ENCODE measurements at places on chromosomes 3 and 15.

GRCh38 chr3:143084856-143085731 is 34.5 kb upstream of the CHST2 start:
- DNase-seq, result no peak

DNA sequence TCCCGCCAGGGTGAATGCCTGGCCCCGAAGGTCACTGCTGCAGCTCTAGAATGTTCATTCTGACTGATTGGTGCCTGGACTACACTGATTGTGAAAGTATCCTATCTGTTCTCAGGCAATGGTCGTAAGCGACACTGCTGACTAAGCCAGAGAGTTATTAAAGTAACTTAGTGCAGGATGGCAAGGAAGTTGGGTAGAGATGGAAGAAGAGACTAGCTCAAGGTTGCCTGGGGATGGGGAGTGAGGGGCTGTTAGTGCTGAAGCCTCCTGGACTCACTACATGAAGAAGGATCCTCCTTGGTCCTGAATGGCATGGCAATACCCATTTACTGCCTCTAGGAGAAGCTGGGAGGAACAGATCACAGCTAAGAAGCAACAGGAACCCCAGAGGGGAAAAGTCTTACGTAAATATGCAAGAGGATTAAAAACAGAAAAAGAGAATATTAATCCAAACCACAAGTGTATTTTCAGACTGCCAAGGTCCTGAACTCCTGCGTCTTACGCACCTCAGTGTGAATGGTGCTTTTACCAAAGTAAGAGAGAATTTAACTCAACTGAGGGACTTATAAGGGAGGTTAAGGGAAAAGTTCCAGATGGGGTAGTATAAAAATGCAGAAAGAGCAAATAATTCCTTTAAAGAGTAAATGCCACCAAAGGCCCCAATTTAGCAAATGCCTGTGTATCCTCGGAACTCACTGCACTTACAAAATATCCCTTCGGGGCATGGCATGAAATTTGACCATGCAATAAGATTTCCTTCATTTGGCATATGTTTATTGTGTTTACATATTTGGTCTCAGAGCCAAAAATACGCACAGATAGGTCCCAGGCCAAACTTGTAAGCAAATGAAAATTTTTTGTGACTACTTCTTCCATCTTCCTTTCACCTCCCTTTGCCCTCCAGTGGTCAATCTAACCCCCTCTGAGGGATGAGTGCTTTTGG is 64.0 kb upstream of the DGKG start:
- no peak for DNase-seq

GRCh38 chr3:134799393-134799792 is 4.3 kb downstream of the EPHB1 start:
- no peak for DNase-seq

GRCh38 chr3:150609988-150610387 is 6.9 kb downstream of the SELENOT start:
- no peak for DNase-seq

DNA sequence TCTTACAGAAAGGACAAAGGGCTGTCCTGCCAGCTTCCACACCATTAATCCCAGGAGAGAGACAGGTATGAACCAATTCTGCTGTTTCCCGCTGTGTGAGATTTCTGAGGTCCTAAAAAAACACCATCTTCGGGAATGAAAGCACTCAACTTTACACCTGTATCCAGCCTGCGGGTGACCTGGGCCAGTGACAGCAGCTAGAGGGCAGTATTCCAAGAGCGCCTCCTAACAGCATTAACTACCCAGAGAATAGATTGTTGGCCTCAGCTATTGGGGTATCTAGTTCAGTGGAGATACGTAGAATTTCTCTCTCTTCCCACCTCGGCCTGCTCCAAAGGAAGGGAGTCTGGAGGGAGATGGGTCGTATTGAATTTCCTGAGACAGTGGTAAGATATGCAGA is 55.1 kb downstream of the WDR76 start:
- DNase-seq, result no peak

- DNase-seq, result no peak
Measured at GRCh38 chr3:111669926-111670630, 74.9 kb upstream of the ZBED2 start.

GRCh38 chr15:88174571-88174970 is 82.0 kb downstream of the NTRK3 start:
- DNase-seq, result no peak

DNA sequence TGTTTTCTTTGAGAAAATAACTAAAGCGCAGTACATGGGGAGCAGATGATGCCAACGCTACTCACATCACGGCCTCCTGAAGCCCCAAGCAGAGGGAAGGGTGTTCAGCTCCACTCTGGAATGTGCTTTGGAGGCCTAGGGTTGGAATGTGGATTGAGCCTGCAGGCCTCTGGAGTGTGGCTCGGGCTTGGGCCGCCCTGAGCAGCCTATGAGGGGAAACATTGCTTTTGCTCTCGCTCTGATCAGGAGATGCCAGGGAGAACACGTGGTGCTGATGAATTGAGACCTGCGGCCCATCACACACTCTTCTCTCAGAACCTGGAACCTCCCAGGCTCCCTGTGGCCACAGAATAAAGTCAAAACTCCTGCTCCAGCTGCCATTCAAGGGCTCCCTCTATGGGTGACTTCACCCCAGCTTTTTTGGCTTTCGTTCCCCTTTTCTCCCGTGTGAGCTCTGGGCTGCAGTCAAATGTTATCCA is 23.3 kb downstream of the CCDC13 start:
- DNase-seq, result no peak

GRCh38 chr3:112005091-112005672 is 6.5 kb downstream of the TAGLN3 start:
- DNase-seq, result no peak

GRCh38 chr3:28117598-28117997 is 123.8 kb upstream of the CMC1 start:
- no peak for DNase-seq

Data from retina (tissue), 1 donor.